Neural progenitor cell (in vitro differentiated cells): ENCODE measurements at places on chromosomes 6 and 20. TPM values are rescaled to one million over a fixed set of nuclear protein-coding genes. Genes with fewer than 3 reads are reported as not detected.

GLP1R gene
- 0.82 and 1.3 TPM in 2 replicates for total RNA-seq

GRCh38 chr6:90160013-90160412 lies 136.6 kb downstream of the BACH2 start:
- H3K27me3 ChIP-seq, result no peaks in the 10 kb centered on the region
- no peak overlapping the region for H3K27ac ChIP-seq
- H3K36me3 ChIP-seq, result no peaks in the 10 kb centered on the region
- DNase-seq, result no peak
- peaks cover 32% of the 10 kb centered on the region for H3K4me1 ChIP-seq

DNA sequence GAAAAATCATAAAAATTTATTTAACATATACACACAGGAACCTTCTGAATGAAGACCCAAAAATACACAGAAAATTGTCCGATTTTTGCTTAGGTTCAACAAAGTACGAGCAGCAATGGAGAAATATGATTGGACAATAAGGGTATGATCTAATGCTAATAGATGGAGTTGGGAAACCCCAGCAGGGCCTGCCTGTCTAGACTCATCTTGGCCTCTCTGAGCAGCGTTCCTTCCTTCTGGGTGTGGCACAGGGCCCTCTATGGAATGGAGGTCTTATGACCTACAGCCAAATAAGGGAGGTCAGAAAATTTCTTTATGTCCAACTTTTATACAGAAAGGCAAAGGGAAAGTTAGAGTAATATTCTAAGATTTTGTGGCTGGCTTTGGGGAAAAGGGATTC lies 27.7 kb upstream of the ENPP4 start:
- H3K27ac ChIP-seq, result no peak overlapping the region
- H3K4me1 ChIP-seq, result no peaks in the 10 kb centered on the region
- H3K36me3 ChIP-seq, result no peaks in the 10 kb centered on the region
- no peak for DNase-seq
- H3K27me3 ChIP-seq, result no peaks in the 10 kb centered on the region

SLC25A27 gene
- 25.9 and 47.7 TPM in 2 replicates for total RNA-seq

TGM3 gene
- total RNA-seq, result 0.31 TPM in 1 of 2 replicates, not detected in the other

- H3K4me1 ChIP-seq, result peaks cover 20% of the 10 kb centered on the region
- peak overlapping the region; percentile 82 for H3K4me3 ChIP-seq
- H3K27ac ChIP-seq, result no peak overlapping the region
- H3K27me3 ChIP-seq, result no peaks in the 10 kb centered on the region
- peak; percentile 69 for DNase-seq
- H3K36me3 ChIP-seq, result peaks cover 13% of the 10 kb centered on the region
Measured at GRCh38 chr6:132813173-132813856, 1.1 kb upstream of the RPS12 start.

DEFB129 gene
- total RNA-seq, result not detected in 2 replicates

DNA sequence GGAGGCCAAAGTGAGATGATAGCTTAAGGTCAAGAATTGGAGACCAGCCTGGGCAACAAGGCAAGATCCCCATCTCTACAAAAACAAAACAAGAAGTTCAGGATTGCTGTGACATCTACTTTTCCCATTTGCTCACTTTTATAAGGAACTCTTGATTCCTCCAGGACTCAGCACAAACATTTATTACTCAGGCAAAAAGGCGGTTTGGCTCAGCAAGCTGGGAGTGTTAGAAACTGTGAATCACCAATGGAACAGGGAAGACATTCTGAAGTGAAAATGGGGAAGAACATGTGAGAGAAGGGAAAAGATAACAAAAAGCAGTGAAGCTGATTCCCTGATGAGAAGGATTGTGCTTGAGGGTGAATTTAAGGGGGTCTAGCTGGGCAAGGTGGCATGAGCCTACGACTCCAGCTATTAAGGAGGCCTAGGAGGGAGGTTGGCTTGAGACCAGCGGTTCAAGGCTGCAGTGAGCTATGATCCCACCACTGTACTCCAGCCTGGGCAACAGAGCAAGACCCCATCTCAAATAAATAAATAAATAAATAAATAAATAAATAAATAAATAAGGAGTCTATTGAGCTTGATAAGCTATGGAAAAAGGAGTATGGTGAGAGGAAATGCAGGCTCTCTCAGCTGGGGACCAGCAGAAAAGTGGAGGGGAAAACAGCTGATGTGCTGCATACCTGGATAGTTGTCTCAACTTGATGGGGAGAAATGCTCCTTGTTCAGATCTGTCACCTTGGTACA lies 65.4 kb upstream of the HDDC2 start:
- no peak overlapping the region for H3K4me3 ChIP-seq
- no peak for DNase-seq
- H3K27ac ChIP-seq, result no peak overlapping the region
- H3K36me3 ChIP-seq, result no peaks in the 10 kb centered on the region
- H3K27me3 ChIP-seq, result peaks cover 47% of the 10 kb centered on the region

GRCh38 chr6:125639466-125640020 lies 109.9 kb upstream of the HEY2 start:
- no peak overlapping the region for H3K27ac ChIP-seq
- no peak for DNase-seq
- no peaks in the 10 kb centered on the region for H3K27me3 ChIP-seq
- no peaks in the 10 kb centered on the region for H3K4me1 ChIP-seq
- H3K36me3 ChIP-seq, result no peaks in the 10 kb centered on the region

SCAND1 gene
- total RNA-seq, result 6.4 and 46.6 TPM in 2 replicates

DNA sequence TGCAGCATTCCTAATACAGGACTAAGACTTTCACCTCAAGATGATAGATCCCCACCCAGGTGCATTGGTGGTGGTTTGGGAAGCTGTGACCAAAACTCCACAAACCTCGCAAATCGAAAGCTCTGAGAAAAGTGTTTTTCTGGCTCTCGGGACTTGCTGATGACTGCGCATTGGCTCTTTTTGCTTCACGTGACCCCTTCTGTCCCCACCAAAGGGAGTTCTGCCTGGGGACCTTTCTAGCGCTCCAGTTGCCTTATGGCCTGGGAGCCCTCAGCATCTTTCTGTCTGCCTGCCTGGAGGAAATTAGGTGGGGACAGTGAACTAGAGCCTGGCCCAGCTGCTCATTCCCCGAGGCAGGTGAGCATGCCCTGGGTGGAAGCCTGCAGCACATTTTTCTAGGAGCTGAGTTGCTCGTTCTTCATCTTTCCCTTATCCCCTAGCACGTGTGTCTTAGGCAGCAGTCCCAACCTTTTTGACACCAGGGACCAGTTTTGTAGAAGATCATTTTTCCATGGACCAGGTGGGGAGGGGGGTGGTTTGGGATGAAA lies 90.2 kb downstream of the TXNDC5 start:
- H3K27me3 ChIP-seq, result no peaks in the 10 kb centered on the region
- H3K4me3 ChIP-seq, result no peak overlapping the region
- H3K27ac ChIP-seq, result no peak overlapping the region
- H3K4me1 ChIP-seq, result no peaks in the 10 kb centered on the region
- no peaks in the 10 kb centered on the region for H3K36me3 ChIP-seq

SLC4A11 gene
- 0.95 and 3.4 TPM in 2 replicates for total RNA-seq

DNA sequence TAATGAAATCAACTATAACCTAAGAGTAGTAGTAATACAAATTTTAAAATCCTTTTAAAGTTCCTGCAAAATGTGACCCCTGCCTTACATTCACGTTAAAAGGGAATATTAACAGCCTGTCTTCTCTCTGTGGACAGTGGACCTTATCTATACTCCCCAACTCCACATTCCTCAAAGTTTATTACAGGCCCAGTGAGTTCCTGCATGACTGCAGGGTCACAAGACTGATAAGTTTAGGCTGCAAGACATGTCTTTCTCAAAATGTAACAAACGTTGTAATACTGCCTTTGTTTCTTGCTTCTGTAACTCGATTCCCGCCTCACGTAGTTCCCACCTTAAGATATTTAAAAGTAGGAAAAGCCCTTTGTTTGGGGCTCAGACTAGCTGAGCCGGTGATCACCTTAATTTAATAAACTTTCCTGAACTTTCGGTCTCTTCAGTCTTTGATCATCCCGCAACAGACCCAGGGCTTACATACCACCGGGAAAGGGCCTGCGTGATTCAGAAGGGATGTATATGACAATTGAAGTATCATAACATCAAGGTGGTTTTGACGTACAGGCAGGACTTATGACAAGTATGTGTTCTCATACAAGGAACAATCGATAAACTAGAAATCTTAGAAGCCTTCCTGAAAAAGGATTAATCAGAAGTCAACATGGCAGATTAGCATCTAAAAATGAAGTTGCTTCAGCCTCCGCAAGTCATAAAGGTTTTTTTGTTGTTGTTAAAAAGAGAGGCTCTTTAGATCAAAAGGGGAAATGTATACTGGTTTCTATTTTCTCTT lies 3.0 kb downstream of the IL22RA2 start:
- DNase-seq, result no peak
- H3K4me1 ChIP-seq, result no peaks in the 10 kb centered on the region
- H3K4me3 ChIP-seq, result no peak overlapping the region
- no peak overlapping the region for H3K27ac ChIP-seq
- H3K27me3 ChIP-seq, result no peaks in the 10 kb centered on the region
- no peaks in the 10 kb centered on the region for H3K36me3 ChIP-seq

BPIFB1 gene
- total RNA-seq, result not detected in 2 replicates

DNA sequence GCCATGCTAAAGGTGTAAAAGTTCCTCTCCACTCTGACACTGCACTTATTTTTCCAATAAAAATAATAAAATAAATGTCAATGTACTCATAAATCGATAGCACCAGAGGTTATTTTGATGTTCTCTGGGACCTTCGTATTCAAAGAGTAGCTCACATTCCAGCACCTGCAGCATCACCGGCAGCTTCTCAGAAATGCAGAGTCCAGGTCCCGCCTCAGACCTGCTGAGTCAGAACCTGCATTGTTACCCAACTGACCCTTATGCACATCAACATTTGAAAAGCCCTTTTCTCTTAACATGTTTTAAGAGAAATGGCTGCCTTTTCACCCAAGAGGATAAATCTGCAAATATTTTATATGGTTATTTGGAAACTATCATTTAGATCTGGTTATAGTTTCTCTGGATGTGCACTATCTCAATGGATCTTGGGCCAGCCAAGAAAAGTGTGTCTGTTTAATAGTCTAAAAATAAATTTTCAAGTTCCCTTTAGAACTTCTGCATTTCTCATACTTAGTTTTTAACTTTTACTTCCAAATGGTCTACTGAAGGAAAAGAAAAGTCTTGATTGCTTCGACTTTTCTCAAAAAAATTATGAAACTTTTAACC lies 216.2 kb upstream of the PRDM1 start:
- no peaks in the 10 kb centered on the region for H3K36me3 ChIP-seq

TMX4 gene
- total RNA-seq, result 9.3 and 10.4 TPM in 2 replicates

GRCh38 chr6:167530951-167531350 lies 206.1 kb downstream of the TTLL2 start:
- DNase-seq, result no peak
- H3K36me3 ChIP-seq, result no peaks in the 10 kb centered on the region
- no peaks in the 10 kb centered on the region for H3K27me3 ChIP-seq
- H3K4me1 ChIP-seq, result peaks cover 24% of the 10 kb centered on the region
- H3K4me3 ChIP-seq, result no peak overlapping the region

- H3K27ac ChIP-seq, result no peak overlapping the region
- H3K4me1 ChIP-seq, result peaks cover 25% of the 10 kb centered on the region
- DNase-seq, result no peak
- no peaks in the 10 kb centered on the region for H3K36me3 ChIP-seq
- H3K4me3 ChIP-seq, result no peak overlapping the region
Measured at GRCh38 chr20:57200882-57201695, 65.4 kb downstream of the BMP7 start.

DNA sequence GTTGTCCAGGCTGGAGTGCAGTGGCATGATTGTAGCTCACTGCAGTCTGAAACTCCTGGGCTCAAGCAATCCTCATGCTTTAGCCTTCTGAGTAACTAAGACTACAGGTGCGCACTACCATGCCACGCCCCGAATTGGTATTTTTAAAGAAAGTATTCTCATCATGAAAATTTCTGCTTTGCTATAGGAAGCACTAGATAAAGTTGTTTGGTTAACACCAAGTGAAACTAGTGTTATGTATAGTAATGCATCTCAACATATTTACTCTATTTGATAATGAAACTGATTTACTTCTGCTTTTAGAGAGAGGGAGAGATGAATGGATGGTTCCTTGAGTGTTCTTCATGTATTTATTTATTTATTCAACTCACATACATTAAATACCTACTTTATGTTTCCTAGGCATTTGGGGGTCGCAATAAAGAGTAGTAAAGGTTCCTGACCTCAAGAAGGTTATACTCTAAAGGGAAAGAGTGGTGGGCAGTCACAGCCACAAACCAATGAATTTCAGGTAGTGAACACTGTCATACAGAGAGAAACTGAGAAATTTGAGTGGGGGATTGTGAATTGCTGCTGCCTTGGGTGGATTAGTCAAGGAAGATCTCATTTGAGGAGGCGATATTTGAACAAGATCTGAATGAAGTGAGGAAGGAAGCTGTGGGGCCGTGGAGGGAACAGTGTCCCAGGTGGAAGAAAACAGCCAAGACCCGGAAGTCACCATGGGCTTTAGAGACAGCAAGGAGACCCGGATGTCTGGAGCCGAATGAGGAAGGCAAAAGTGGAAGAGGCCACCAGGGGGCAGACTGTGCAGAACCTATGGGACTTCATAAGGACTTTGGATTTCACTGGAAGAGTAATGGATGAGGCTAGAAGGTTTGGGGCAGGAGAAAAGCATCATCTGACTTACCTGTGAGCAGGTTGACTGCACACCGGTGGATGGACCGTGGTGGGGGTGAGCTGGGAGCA lies 185.6 kb downstream of the TSHZ2 start:
- H3K27me3 ChIP-seq, result no peaks in the 10 kb centered on the region
- peak; percentile 72 for DNase-seq
- H3K4me3 ChIP-seq, result no peak overlapping the region

LRFN2 gene
- 0.40 TPM in 1 of 2 replicates, not detected in the other for total RNA-seq

GRCh38 chr6:113048741-113049140 lies 701.6 kb downstream of the RFPL4B start:
- no peaks in the 10 kb centered on the region for H3K36me3 ChIP-seq
- no peak for DNase-seq
- peaks cover 28% of the 10 kb centered on the region for H3K4me1 ChIP-seq
- H3K27ac ChIP-seq, result no peak overlapping the region

DNA sequence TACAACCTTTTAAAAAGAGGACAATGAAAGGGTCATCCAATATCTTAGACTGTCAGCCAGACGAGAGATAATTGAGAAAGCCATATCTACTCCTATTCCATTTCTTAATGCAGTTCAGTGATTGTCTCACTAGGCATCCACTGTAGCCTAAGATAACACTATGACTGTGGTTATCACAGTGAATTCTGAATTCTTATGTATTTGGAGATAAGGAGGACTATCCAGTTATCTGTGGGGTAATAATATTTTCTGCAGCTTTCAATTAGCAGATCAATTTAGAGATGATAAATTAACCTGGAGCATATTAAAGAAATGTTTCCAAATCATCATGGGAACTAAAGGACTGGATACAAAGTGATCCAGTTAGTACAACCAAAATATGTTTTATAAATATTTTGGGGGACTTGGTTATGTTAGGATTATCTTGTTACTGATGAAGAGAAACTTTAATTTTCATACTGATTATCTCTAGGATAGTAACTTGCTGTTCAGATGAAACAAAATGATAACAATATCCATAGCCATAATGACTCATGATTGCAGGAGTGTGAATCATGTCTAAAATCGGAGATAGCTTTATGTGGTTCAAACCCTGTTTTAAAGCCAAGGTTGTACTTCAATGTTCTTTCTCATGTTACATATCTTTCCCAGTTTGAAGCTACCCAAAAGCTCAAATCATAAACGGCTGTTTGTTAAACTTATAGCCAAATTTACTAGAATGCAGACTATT lies 1152.0 kb downstream of the HACE1 start:
- H3K4me3 ChIP-seq, result no peak overlapping the region
- H3K4me1 ChIP-seq, result no peaks in the 10 kb centered on the region
- no peaks in the 10 kb centered on the region for H3K36me3 ChIP-seq
- H3K27me3 ChIP-seq, result no peaks in the 10 kb centered on the region
